ENCODE measurements at places on chromosomes 7 and 10.
A peak's percentile ranks its signal among the peaks of the same experiment; 100 is the strongest.

GRCh38 chr10:83680470-83680891 is 458.8 kb upstream of the GHITM start:
- DNase-seq = no peak

GRCh38 chr7:94276795-94277194 is 117.9 kb upstream of the COL1A2 start:
- peak; percentile 16 for DNase-seq

DNA sequence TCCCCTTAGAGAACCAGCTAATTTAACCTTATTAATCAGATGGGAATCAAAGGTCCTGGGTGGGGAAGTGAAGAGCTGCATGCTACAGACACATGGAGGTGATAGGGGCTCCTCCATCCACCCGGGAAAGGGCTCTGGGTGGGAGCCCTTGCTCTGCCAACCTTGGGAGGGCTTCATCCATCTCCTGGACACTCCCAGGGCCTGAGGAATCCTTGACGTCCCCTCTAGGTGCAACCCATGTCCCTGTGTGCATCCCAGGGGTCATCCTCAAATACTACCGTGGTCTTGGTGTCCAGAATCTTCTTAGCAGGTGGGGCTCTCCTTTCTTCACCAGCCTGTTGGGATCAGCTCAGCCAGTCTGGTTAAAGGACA is 55.4 kb upstream of the IGFBP3 start:
- DNase-seq = no peak

- no peak for DNase-seq
These were observed 1.4 kb downstream of the CELF2 start for GRCh38 chr10:11018855-11019631.

DNA sequence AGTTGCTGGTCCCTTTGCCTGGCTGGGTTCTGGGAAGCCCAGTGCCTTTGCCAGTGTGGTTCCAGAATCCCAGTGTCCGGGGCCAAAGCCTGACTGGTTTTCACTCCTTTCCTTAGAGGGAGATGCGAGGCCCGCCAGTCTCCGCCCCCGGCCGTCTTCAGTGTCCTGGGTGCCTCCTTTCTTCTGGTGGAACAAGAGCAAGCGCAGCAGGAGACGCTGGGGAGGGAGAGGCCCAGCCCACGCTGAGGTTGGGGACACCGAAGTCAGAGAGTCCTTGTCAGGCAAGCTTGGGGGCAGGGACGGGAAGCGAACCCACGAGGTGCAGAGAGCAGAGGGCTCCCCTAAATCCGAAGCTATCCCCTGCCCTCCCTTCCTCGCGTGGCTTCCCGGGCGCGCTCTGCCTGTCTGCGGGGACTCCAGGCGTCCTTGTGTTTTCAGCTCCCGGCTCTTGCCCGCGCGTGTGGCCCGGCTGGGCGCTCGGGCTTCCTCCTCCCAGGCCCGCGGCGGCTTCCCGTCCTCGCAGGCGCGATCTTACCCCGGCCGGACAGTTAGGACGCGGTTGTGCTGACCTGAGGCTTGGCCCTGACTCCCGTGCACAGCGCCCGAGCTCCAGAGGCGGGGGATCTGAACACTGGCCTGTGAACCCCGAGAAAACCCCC is 60.6 kb upstream of the UBE3C start:
- DNase-seq = no peak

- no peak for DNase-seq
These were observed 37.3 kb upstream of the ADCYAP1R1 start for GRCh38 chr7:31014826-31015225.

GRCh38 chr7:152050547-152050971 is 25.1 kb downstream of the GALNT11 start:
- no peak for DNase-seq

GRCh38 chr10:132397671-132398565 is 918 bp downstream of the PWWP2B start:
- peak; percentile 46 for DNase-seq

DNA sequence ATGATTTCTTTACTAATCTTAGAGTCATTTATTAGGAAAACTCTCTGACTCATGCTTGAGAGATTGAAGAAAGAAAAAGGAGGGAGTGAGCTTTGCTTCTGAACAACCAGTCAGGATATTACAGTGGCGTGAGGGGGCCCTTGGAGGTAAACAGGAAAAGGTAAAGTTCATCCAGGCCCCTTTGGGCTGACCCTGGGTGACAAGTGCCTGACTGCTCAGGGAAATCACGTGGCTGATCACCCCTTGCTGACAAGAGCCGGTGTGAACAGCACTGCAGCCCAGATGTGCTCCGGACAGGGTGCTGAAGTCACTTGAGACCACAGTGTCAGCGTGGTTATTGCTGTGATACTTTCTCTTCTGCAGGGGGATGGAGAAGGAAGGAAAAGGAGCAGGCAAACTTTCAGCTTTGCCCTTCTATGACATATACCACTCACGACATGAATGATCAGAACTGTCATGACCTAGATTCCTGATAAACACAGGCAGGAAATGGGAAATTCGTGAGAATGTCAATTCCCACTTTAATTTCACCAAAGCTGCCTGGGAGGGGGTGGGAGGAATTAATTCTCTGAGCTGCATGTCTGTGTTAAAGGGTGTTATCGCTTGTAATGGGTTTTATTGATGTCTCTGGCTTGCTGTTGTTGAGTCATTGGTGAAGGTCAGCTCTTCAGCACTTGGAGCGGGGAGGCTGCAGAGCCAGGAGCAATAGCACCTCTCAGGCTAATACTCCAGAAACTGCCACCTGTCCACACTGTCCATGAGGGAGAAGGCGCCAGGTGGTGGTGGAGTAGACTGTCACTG is 139.8 kb upstream of the AOAH start:
- no peak for DNase-seq

GRCh38 chr7:104208421-104208780 is 588 bp upstream of the ORC5 start:
- DNase-seq = no peak

- DNase-seq = peak; percentile 3
These were observed 363.9 kb upstream of the MGMT start for GRCh38 chr10:129102906-129103693.

DNA sequence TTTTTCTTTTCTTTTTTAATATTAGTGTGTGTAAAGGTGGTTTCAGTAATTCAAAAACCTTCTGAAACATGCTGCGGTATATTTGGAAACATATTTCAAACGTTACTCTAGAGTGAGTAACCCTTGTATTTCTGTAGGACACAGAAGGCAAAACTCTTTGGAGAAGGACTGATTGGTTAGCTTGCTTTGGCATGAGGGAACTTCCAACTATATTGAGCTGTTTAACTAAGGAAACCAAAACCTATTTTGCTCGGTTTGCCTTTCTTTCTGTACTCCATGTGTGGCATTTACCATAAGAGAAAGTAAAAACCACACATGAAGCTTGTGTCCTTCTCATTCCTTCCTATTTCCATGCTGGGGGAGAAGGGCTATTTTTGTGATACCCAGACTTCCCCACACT is 149.8 kb downstream of the DYNC1I1 start:
- DNase-seq = peak; percentile 15

DNA sequence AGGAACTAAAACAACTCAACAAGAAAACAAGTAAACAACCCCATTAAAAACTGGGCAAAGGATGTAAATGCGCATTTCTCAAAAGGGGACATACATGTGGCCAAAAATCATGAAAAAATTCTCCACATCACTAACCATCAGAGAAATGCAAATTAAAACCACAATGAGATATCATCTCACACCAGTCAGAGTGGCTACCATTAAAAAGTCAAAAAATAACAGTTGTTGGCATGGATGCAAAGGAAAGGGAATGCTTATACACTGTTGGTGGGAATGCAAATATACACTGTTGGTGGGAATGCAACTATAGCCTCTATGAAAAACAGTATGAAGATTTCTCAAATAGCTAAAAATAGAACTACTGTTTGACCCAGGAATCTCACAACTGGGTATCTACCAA is 60.0 kb upstream of the LANCL2 start:
- DNase-seq = no peak

DNA sequence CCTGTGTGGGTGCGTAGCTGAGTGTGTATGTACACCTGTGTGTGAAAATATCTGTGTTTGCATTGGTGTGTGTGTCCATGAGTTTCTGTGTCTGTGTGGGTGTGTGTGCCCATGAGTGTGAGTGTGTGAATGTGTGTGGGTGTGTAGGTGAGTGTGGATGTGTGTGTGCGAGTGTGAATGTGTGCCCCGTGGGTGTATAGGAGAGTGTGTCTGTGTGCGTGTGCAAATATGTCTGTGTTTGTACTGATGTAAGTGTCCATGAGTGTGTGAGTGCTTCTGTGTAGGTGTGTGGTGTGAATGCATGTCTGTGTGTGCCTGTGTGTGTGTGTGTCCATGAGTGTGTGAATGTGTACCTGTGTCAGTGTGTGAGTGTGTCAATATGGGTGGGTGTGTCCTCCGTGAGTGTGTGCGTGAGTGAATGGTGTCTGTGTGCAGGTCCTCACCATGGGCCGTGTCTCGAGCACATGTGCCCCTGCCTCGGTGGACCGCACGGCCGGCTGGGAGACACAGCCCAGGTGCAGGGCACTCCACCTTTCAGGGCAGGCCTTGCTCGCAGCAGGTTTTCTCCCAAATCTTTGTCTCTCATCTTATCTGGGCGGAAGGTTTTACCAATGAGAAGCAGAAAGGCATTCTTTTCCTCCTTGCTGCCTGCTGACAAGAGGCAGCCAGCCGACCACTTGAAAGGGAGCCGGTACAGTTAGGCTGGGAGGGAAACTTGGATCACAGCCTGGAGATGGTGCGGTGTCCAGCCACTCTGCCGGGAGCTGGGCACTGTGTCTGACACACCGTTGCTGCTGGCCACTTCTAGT is 107.1 kb upstream of the FAM20C start:
- DNase-seq = no peak

GRCh38 chr7:156479596-156479995 is 161.0 kb upstream of the RNF32 start:
- no peak for DNase-seq

DNA sequence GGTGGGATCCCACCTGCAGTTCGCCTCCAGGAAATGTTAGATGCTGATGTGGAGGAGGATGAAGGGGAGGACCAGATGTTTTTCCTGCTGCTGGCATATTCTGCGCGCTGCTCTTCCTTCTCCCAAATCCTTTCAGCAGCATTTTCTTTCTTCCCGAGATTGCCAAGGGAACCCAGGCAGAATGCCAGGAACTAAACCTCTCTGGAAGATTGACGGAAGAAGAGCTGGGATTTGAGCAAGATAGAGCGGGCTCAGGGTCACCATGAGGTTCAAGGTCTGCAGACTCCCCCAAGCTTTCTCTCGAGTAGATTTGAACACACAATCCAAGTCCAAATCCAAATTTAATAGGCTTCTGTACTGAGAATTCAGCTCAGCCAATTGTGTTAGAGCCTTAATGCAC is 345.2 kb upstream of the C7orf33 start:
- no peak for DNase-seq

Data from suppressor macrophage treated with lipopolysaccharide for 4 hours (primary cell).